Fibroblast of skin of scalp (primary cell): ENCODE measurements at places on chromosomes 2 and 18.

DNA sequence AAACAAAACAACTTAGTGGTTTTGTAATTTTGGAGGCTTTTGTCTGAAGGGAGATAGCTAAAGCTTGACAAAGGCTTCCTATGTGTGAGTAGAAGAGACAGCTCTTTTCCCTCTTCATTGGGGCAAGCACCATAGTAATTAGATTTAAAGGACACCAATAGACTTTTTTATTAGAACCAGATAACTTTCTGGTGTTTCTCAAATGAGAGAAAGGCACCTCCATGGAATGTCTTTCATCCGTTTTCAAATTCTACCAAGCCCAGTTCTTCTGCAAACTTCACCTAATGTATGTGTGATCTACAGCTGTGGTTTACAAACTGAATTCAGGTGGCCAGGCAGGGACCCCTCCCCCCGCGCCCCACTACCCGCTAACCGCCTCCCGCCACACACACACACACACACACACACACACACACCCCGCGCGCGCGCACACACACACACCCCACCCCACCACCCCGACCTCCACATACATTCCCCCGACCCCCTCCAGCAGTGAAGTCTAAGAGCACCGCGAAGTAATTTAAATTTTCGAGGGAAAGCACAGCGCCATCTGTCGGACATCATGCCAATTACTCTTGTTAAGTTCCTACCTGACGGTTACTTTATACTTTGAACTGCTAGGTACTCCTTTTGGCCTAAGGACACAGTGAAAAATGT, 31.6 kb upstream of the PPP1R1C start:
- DNase-seq: peak; percentile 54

GRCh38 chr2:89833780-89834117, 1142.3 kb downstream of the RPIA start:
- DNase-seq: no peak

- DNase-seq: no peak
These were observed 11.5 kb downstream of the CCNYL1 start for GRCh38 chr2:207722773-207723424.

DNA sequence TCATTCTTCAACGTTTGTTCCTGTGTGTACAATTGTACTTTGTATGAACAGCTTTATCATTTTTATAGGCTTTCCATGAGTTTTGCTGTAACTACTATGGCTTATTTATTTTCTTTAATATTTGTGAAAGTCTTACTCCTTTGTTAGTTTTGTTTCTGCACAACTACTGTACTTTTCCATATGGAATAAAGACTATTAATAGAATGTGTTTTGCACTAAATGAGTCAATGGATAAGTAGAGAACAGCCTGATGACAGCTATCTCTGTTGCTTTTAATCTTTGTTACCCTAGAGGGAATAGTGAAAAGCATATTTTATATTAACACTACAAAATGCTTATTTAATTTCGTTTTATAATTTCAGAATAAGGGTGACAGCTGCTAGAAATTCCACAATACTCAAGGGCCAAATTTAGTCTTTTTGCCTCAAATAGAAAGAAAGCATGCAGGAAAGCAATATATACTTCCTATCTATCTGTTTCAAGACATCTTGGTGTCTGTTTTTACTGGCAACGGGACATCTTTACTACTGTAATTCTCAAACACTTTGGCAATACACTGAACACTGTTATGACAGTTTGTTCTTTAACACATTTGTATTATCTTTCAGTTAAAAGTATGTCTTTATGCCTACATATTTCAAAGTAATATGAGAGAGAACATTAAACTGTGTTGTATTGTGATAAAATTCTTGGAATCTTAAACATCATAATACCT, 53.9 kb downstream of the WDSUB1 start:
- peak; percentile 24 for DNase-seq

DNA sequence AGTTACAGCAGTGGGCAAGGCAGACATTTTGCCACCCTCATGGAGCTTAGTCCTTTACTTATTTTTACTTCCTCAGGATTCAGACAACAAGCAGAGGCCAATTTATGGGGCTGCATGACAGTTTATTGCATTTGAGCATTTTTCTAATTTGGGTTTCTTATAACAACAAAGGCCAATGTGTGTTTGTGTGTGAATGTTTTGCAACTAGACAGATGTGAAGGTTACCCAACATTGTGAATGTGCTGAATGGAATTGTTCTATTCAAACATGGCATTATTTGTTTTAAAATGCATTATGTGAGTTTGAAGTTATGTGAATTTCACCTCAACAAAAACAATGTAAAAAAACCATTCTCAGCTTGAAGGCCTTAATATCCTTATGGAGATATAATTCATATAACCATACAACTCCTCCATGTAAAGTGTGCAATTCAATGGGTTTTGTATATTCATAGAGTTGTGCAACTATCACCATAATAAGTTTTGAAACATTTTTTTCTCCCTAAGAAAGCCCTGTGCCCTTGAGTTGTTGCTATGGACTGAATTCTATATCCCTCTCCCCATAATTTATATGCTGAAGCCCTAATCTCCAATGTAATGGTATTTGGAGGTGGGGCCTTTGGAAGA, 57.3 kb downstream of the CCDC195 start:
- peak; percentile 12 for DNase-seq

DNA sequence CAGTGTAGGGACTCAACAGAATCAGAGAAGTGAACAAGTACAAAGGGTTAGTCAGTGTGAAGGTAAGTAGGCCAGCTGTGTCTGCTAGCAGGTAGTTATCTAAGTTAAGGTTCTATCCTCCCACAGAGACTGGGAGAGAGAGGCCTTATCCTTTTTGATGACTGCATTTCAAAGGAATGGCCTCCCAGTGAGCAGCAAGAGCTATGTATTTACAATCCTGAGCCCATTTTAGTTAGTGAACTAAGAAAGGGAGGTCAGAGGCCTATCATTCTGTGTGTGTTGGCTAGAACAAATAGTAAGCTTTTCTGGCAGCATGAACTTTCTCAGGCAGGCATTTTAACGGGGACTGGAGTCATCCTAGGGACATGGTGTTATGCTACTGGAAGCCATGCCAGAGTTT, 182.9 kb downstream of the VWC2L start:
- peak; percentile 83 for DNase-seq

DNA sequence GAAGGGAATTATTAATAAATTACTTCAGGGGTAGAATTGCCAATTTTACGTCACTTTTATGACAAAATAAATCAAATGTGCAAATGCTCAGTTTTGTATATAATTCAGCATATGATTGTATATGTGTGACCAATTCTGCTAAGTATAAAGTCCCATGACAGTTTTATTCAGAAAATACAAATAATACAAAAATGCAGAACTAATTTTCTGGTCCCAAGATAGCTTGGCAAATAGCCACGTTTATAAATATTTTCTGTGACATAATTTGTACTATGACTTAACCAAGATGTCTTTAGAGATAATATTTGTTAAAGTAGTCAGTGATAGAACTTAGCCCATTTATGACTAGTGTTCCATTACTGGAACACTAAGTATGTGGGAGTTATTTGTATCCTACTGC, 24.2 kb upstream of the CAB39 start:
- DNase-seq: no peak

DNA sequence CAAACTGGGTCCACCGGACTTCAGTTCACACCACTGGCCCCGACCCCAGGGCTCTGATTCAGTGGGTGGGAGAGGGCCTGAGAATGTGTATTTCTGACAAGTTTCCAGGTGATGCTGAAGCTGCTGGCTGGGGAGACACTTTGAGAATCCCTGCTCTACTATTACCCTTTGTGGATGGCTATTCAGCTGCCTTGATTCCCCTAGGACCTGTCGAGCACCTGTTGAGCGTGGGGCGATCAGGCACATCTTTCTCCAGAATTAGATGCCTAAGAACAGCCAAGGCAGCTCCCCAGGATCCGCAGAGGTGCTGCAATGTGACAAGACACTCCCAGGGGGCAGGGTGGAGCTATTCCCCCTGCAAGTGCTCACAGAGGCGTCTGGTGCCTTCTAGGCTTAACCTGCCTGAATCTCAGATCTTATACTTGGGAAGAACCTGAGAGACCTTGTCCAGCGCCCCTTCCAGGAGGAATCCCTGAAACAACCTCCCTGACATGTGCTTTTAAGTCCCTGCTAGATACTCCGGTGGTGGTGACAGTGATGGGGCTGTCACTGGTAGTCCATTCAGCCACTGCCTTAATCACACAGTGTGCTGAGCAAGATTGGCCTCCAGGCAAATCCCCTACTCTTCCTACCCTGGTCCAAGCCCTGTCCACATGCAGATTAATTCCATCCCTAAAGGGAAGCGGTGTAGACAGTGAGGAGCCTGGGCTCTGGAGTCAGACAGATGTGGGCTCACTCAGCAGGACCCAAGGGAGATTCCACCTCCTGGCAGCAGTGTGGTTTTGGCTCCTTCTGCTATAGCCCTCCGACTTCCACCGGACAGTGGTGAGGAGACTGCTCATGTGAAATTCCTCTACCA, 43.4 kb upstream of the OTOF start:
- no peak for DNase-seq

DNA sequence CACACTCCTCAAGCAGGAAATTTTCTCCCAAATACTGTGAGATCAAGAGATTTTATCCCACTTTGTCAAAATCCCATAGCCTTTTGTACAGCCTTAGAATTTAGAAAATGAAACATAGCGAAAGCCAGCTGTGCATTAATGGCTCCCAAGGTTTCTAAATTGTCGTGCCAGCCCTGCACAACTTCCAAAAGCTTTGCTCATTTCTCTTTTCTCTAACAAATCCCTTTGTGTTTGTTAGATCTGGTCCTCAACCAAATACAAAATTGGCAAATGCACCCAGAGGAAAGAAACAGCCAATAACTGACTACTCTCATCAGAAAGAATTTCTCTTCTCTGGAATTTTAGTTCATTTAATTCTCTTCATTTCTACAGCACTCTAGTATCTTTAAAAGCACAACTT, 361.1 kb downstream of the INSIG2 start:
- no peak for DNase-seq

- no peak for DNase-seq
These were observed 110.7 kb upstream of the APCDD1 start for GRCh38 chr18:10343778-10344177.

- DNase-seq: peak; percentile 16
These were observed 13.1 kb downstream of the ASPRV1 start for GRCh38 chr2:69948032-69948962.

- DNase-seq: no peak
These were observed 53.7 kb upstream of the AGAP1 start for GRCh38 chr2:235439959-235440662.

- DNase-seq: peak; percentile 76
These were observed 201.2 kb downstream of the CDCA7 start for GRCh38 chr2:173555833-173556232.

- DNase-seq: no peak
These were observed 31.7 kb downstream of the MAP4K3 start for GRCh38 chr2:39405364-39405763.

GRCh38 chr2:174925046-174925784, 80.0 kb downstream of the CHN1 start:
- DNase-seq: no peak

GRCh38 chr2:8750221-8750620, 68.4 kb downstream of the ID2 start:
- DNase-seq: peak; percentile 9

GRCh38 chr2:44778221-44778654, 163.3 kb upstream of the SIX3 start:
- DNase-seq: peak; percentile 12

- peak; percentile 64 for DNase-seq
These were observed 80.2 kb downstream of the RAB3GAP1 start for GRCh38 chr2:135132314-135132713.

GRCh38 chr2:38856165-38856564, 19.6 kb downstream of the DHX57 start:
- DNase-seq: no peak

- no peak for DNase-seq
These were observed 985.5 kb upstream of the POU3F3 start for GRCh38 chr2:103868396-103868795.

- no peak for DNase-seq
These were observed 13.6 kb downstream of the CRIM1 start for GRCh38 chr2:36369163-36369562.
